Frontal cortex (tissue), 4 donors: ENCODE measurements at places on chromosomes 7 and 10. TPM values are rescaled to one million over a fixed set of nuclear protein-coding genes. Genes with fewer than 3 reads are reported as not detected.

The OR2A12 gene
- not detected for total RNA-seq

The MKI67 gene
- 1.2 TPM for total RNA-seq

The ADCYAP1R1 gene
- 34.2 TPM for total RNA-seq

The SPDYE5 gene
- not detected for total RNA-seq

The PLAC9 gene
- 0.82 TPM for total RNA-seq

The CPA2 gene
- total RNA-seq, result not detected

The SFTPD gene
- 0.41 TPM for total RNA-seq

The PDCD11 gene
- total RNA-seq, result 23.6 TPM

The BNIP3 gene
- total RNA-seq, result 33.0 TPM

The STEAP1B gene
- total RNA-seq, result 2.4 TPM

The HMX2 gene
- not detected for total RNA-seq

The NPTX2 gene
- 6.5 TPM for total RNA-seq

DNA sequence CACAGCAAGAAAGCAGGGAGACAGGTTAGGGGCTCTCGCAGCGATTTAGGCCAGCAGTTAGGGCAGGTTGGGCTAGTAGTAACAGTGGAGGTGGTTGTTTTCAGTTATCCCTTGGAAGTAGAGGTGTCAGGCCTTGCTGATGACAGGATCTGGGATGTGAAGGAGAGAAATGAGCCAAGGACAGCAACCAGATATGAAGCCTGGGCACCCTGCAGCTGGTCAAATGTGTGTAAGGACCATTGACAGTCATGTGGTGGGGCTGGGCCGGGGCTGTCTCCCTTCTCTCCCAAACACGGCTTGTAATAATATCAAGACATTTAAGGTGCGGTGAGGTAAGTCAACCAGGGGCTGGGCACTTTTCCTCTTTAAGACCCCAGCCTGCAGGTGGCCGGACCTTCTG, 112.5 kb upstream of the IGFBP3 start:
- no peak for DNase-seq

- no peak for DNase-seq
These were observed 327.3 kb upstream of the NRP1 start for GRCh38 chr10:33661580-33662336.

- no peak for DNase-seq
These were observed 22.8 kb upstream of the PWWP2B start for GRCh38 chr10:132374176-132374575.

- no peak for DNase-seq
These were observed 73.0 kb downstream of the XRCC2 start for GRCh38 chr7:152602962-152603361.

- no peak for DNase-seq
These were observed 53.2 kb upstream of the OIT3 start for GRCh38 chr10:72840319-72840718.

- peak; percentile 12 for DNase-seq
These were observed 731.8 kb downstream of the PHTF2 start for GRCh38 chr7:78530351-78530750.

DNA sequence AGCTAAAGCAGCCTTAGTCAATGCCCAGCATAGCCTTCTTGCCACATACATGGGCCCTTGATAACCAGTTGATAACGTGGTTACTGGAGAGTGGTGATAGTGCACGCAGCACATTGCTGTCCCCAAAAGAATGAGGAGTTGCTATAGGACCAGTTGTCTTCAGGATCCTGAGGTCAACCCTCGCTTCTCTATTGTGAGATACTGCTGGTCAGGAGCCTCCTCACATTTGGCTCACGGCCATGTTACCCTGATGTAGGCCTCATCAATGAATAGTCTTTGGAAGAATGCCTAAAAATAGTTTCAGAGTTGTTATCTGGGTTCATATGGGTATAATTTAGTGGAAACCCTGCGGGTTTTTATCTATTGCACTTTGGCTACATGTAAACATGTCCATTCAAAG, 230.7 kb downstream of the VTI1A start:
- DNase-seq, result no peak

DNA sequence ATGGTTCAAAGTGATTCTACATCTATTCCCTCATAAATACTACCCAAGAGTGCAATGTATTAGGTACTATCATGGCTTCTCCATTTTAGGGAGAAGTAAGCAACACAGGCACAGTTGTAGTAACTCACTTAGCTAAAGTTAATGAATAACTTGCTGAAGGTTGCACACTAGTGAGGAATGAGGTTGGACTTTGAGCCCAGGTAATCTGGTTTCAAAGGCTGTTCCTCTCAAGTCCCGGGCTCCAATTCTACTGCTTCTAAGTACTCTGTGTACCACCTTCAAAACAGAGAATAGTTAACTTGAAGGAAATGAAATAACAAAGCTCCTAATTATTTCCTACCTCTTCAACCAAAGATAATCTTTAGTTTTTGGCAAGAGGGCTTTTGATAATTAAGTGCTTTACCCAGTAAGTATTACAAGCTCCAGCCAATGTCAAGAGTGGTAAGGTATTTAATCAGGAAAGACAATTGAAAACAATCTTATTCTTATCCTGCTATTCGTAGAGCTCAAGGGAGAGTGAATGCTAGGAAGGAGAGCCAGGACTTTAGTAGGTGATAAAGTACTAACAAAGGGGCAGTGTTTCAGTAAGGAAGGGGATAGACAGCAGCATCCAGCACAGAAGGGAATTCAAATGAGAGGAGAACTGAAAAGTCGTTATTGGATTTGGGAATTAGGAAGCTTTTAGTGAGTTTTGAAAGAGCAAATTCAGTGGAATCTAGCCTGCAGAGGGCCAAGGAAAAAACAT, 158.2 kb upstream of the PTPRZ1 start:
- DNase-seq, result no peak

DNA sequence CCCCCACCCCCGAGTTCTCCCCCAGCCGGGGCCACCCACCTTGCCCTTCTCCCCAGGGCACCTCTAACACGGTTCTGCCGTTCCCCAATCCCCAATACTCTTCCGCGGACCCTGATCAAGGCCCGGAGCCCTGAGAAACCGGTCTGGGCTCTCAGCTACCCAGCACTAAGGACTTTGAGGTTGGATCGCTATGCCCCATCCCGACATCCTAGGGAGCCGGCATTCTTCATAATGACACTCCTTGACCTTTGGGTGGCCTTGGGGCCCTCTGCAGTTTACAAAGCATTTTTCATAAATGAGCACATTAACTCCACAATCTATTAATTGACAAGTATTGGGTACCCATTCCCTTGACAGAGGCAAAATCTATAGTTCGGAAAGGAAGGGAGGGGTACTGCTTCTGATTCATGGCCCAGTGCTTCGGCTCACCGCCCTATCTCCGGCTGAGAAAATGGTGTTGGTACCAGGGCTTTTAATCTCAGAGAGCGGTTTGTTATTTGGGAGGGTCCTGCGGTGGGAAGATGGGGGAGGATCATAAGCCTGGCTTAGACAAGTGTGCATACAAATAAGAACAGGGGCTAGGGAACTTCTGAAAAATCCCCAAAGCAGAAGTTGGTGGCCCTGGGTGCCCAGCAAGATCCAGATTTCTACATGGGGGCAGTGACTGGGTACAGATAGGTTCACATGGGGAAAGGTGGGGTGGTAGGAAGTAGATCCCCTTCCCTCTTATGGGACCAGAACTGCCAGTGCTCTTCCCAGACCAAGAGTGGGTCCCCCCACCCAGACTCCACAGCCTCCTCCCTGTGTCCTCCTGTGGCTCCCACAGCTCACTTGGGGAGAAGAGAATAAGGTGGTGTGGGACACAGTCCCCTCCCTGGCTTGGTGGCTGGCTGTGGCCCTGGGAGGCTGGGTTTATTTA, 3.2 kb downstream of the IMPDH1 start:
- DNase-seq, result no peak

GRCh38 chr10:132802694-132803320, 16.9 kb upstream of the NKX6-2 start:
- DNase-seq, result no peak

DNA sequence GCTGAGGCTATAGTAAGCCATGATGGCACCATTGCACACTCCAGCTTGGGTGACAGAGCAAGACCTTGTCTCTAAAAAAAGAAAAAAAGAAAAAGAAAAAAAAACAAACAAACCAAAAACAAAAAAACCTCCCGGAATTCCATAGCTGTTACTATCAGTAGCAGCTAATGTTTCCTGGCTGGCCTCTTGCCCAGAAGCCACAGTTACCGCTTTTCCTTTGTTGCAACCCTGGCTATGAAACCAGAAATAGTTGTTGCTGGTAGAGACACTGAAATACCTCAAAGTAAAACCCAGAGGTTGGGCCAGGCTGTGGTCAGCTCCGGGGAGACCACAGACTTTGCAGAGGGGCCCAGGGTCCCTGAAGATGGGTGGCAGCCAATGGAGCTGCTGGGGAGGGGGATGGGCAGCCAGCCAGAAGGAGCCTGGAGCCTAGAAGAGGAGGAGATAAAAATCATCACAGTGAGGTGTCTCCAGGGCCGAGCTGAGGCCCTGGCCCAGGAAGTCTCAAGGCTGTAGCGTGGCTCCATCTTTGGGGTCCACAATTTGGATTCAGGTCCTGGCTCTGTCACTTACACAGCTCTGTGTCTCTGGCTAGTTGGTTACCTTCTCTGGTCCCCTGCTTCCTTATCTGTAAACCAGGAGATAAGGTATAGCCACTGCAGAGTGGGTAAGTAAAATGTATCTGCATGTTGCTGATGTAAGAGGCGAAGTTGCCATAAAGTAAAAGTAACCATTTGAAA, 3.4 kb upstream of the CHST12 start:
- DNase-seq, result no peak

GRCh38 chr10:31170636-31171035, 139.0 kb upstream of the ZNF438 start:
- DNase-seq, result no peak

DNA sequence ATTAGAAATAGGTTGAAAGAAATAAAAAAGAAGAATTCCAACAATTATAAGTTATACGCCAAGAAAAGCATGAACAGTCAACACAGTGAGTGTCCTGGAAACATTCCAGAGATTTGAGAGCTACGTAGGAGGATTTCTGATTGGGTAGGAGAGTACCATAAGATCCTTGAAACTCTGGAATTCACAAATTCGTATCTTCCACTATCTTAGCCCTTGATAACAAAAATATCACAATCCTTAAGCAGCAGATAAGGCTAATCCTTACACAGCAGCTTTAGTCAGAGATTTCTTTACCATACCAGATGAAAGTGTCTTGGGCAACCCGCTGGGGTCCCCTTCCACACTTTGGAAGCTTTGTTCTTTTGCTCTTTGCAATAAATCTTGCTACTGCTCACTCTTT, 8.2 kb downstream of the TPK1 start:
- no peak for DNase-seq

- no peak for DNase-seq
These were observed 71.5 kb downstream of the CARD11 start for GRCh38 chr7:2971914-2972834.

- peak; percentile 44 for DNase-seq
These were observed 55.8 kb upstream of the CDCA7L start for GRCh38 chr7:22001345-22002004.

- no peak for DNase-seq
These were observed 144.3 kb upstream of the ZMIZ1 start for GRCh38 chr10:78924319-78925003.

- DNase-seq, result peak; percentile 30
These were observed at the start of gene ETV1 for GRCh38 chr7:13989126-13989948. TSS of gene ETV1 (minus strand) at chr7:13989666. CDS start at chr7:13989052, 614 bp downstream.

GRCh38 chr10:50641626-50642025, 17.9 kb upstream of the SGMS1 start:
- DNase-seq, result no peak

DNA sequence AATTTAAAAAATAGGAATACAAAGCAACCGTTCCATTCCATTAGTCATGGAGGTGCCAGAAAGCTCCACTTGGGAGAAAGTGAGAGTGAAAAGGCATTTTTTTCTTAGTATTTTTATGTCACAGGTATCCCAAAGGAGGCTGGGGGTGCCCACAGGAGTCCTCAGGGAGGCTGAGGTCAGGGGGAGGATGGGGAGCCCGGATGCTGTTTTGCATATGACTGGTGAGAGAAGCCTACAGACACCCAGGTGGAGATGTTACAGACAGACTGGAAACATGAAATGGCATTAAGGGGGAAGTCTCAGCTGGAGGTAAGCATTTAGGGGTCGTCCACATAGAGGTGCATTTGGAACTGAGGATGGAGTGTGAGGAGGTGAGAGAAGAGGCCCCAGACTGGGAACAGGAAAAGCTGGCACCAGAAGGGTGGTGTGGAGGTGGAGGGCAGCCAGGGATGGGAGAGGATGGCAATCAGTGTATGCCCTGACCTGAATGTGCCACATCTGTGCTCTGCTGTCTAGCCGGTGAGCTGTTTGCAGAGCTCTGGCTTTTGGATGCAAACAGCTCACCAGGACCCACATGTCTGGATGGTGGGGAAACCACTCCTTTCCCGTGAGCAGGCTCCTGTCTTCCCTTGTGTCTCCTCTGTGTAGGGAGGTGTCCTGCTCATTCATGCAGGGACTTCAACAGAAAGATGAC, 101.1 kb downstream of the RAMP3 start:
- no peak for DNase-seq

- DNase-seq, result no peak
These were observed 18.3 kb upstream of the USP6NL start for GRCh38 chr10:11629731-11630130.

DNA sequence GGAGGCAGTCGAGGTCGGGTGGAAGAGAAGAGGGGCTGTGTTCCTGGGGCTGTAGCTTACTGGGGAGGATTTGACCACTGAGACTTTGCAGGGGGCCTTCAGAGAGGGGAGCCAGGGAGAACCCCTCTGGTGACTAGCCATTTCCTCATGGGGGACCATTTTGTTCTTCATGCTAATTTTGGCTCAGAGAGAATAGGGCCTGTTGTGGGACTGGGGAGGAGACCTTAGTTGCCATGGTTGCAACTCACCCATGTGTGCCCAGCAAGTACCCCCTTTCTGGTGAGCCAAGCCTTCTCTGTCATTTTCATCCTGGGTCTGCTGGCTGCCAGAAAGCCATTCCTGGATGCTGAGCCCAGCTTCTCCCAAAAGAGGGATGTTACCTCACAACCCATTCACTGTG, 120.9 kb downstream of the GRK5 start:
- no peak for DNase-seq

- peak; percentile 23 for DNase-seq
These were observed 120.2 kb upstream of the CTTNBP2 start for GRCh38 chr7:117993377-117994003.

DNA sequence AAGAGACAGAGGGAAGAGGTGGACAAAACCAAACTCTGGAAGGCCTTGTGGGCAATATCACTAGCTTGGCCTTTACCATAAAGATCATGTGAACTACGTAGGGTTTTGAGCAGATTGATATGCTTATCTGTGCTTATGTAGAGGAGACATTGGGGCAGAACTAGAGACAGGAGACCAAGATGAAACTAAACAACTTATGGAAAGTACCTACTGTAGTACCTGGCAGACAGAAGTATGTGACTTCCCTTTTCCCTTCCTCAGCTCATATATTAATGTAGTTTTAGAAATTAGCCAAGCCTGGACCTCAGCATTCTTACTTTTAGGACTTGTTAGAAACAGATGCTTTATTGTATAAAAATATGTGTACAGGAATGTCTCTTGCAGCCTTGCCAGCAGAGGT, 14.0 kb upstream of the IL6 start:
- no peak for DNase-seq
